Right kidney (tissue), 9 donors: ENCODE measurements at places on chromosomes 5 and 9.
A peak's percentile ranks its signal among the peaks of the same experiment; 100 is the strongest.

DNA sequence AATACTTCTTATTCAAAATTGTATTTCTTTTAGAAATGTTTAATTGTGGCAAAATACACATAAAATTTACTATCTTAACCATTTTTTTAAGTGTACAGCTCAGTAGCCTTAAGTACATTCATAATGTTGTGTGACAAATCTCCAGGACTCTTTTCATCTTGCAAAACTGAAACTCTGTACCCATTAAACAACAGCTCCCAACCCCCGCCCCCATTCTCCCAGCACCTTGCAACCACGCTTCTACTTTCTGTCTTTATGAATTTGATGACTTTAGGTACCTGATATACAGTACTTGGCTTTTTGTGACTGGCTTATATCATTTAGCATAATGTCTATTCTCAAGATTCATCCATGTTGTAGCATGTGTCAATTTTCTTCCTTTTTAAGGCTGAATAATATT lies 2.8 kb upstream of the IL5 start:
- DNase-seq, result no peak

DNA sequence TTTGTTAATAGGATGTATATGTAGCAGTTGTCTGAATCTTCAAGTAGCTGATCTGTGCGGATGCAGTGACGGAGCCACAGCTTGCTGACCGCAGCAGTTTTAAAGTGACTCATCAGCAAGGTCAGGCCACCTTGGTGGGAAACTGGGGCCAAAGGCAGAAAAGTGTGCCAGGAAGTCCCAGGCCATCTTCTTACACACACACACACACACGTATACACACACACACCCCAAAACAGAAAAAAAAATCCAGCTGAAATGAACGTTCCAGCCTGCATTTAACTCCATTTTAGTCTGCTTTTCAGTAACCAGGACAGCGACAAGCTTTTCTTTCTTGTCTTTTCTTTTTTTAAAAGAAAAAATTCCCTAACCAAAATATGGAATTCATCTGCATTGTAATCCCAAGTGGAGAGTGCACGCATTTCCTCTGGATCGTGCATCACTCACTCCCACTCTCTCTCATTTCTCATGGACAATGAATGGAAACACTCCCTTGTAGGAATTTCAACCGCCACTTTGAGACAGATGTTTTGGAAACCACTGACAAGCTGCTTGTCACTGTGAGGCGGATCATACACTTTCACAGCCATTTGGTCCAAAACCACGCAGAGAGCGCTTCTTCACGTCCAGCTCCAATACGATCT lies 103.9 kb downstream of the LHFPL2 start:
- DNase-seq, result no peak

DNA sequence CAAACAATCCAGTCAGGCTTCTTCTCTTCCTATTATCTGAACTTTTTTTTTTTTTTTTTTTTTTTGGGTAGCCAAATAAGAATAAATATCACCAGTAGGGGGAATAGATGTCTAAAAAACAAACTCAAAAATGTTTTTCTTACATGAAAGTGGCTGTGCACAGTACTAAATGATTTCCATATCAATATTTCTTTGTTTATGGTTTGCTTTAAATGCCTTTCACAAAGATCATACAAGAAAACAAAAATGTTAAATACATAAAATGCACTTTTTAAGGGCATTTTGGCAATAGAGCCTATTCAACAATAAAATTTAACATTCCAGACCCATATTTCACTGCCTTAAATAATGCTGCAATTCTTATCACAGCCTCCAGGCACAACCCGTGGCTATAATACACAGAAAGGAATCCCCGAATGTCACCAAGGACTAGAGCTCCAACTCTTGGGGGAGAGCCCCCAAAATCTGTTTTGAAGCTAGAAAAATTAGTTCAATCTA lies 91.1 kb upstream of the TBCA start:
- DNase-seq, result peak; percentile 11

DNA sequence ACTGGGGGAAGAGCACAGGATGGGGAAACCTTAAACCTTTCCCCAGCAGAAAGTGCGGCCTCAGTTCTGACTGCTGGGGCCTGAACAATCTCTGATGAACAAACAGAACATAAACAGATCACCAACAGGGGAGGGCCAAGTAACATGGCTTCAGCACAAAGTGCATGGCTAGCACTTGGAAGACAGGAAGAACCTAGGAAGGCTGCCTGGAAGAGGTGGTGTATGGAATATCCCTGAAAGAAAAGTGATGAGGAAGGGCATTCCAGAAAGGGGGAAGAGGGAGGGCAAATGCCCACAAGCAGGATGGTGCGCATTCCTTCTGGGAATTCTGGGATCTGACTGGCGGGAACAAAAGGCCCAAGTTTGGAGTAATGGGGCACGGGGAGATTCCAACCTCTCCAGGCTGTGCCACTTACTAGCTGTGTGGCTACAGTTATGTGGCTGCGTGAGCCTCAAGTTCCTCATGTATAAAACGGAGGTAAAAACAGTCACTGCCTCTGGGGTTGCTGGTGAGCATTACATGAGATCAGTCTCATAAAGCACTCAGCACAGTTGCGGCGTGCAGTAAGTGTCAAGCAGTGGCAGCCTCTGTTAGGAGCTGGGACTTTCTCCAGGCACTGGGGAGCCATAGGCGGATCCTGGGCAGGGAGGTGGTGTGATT lies 1.6 kb downstream of the PDGFRB start:
- peak; percentile 46 for DNase-seq

- DNase-seq, result no peak
These were observed 9.4 kb downstream of the CRB2 start for GRCh38 chr9:123365287-123365880.

DNA sequence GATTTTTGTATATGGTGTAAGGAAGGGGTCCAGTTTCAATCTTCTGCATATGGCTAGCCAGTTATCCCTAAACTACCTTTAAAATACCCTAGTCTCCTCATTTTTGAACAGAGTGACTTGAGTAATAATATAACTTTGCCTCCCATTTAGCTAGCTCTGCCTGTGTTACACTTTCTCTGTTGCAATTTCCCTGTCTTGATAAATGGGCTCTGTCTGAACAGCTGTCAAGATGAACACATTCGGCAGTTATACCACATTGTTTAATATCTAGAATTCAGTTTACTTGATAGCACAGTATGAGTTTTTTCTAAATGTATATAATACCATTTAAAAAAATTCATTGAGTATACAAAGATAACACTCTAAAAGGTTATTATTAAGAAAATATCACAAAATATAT lies 562.9 kb upstream of the FTMT start:
- DNase-seq, result no peak

DNA sequence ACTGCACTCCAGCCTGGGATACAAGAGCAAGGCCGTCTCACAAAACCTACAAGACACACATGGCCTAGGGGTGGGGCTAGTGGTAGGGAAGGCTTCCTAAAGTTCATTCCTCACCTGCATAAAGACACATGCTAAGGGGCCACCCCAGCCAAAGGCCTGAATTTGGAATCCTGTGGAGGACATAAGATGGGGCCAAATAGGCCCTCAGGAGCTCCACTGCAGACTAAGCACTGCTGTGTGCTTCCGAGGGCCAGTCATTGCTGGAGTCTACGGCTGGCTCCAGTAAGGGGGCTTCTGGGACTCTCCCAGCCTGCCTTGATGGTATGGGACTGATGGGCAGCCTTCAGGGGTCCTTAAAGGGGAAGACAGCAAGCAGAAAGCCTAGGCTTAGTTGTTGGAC lies 5.7 kb downstream of the NOP16 start:
- DNase-seq, result no peak

DNA sequence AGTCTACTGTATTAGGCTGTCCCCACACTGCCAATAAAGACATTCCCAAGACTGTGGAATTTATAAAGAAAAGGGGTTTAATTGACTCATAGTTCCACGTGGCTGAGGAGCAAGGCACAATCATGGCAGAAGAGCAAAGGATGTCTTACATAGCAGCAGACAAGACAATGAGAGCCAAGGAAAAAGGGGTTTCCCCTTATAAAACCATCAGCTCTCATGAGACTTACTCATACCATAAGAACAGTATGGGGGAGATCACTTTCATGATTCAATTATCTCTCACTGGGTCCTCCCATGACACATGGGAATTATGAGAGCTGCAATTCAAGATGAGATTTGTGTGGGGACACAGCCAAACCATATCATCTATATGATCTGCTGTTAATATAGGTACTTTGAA lies 14.8 kb upstream of the FSTL4 start:
- no peak for DNase-seq

- no peak for DNase-seq
These were observed 140.4 kb upstream of the ADRA1B start for GRCh38 chr5:159775890-159776289.

GRCh38 chr5:151054709-151055108 lies 26.1 kb downstream of the TNIP1 start:
- no peak for DNase-seq

DNA sequence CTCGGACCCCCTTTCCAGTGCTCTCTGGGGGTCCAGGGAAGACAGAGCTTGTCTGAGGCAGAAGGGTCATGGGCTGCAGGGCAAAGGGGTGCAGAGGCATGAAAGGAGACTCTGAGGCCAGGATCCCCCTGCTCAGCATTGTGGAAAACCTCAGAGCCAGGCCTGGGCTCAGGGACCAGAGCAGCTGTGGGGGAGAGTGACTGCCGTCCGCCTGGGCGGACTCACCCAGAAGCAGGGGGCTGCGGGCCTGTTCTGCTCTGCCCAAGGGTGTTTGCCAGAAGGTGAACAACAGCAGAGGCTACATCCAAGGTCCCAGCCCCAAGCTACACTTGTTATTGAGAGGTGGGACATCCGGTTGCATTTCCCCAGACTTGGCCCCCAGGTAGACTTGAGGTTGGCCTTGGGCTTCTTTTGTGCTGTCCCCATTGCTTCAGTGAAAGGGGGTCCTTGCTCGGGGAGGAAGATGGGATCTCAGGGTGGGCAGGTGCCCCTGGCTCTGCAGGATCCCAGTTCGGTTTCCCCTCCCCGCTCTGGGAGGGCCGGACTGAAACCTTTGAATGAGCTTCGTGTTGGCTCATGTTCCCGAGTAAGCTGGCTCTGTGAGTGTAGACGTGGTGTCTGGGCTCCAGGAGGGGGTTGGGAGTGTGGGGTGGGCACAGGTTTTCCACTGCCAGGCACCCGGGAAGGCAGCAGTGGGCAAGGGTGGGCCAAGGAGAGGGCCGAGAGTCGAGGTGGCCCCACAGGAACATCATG lies 92.1 kb downstream of the COL5A1 start:
- DNase-seq, result no peak

DNA sequence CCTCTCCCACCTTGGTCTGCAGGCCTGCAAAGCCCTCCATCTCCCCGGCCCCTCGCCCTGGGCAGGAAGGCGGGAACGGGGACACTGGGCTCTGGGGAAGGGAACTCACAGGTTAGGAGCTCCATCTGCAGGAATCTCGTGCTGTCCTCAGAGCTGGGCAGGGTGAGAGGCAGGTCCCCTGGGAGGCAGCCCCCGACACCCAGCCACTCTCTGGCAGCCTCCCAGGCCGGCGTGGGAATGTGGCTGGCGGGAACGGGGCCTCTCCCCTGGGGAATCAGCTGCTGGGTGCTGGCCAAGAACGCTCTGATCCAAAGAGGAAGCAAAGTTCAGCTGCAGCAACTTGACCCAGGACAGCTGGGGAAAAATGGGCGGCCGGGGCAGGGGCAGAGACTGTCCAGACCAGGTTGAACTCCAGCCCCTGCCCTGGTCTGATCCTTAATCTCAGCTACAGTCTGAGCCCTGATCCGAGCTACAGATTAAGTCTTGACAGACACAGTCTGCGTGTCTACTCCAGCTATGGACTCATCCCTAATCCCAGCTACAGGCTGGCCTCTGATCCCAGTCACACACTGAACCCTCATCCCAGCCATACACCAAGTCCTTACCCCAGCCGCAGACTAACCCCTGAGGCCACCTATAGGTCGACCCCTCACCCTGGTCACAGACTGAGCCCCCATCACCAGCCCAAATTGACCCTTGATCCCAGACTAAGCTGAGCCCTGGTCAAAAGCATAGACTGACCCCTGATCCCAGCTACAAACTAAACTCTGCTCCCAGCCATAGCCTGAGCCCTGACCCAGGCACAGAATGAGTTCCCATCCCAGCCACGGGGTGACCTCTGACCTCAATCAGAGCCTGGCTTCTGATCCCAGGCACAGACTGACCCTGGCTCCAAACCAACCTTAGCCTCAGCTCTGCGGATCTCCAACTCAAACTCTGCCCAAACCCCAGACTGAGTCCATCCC lies 37.3 kb upstream of the EGFL7 start:
- peak; percentile 65 for DNase-seq

DNA sequence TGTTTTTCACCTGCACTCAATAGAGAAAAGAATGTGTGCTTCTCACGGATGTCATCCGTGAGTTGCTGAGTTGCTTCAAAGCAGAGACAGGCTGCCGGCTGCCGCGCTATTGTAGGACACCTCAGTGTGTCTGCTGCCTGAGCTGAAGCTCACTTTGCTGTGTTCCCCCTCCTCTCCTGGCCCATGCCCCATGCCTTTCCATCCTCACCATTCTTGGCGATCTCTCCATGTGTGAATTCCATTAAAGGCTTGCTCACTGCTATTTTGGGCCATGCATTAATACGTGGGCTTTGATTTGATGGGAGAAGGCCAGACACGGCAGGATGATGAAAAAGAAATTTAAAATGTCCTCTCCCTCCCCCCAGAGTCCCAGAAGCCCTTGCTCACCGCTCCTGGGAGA lies 14.5 kb downstream of the ADAM19 start:
- DNase-seq, result no peak

DNA sequence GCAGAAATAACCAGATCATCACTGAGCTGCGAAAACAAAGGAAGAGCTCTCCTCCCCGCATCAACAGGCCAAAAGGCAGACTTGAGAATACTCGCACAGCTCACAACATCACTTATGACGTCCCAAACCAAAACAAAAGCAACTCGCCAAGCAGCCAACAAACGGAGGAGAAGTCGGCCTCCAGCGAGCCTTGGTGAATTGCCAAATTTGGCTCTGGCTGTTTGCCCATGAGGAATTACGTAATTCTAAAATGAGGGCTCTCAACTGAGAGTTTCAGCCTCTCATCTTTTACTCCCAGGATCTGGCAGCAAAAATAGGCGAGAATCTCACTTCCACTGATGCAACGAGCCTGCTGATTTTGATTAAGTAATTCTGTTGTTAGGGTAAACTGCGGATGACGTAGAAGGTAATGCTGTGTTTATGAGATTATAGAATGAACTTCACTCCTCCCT lies 51.7 kb upstream of the SEMA6A start:
- peak; percentile 32 for DNase-seq

DNA sequence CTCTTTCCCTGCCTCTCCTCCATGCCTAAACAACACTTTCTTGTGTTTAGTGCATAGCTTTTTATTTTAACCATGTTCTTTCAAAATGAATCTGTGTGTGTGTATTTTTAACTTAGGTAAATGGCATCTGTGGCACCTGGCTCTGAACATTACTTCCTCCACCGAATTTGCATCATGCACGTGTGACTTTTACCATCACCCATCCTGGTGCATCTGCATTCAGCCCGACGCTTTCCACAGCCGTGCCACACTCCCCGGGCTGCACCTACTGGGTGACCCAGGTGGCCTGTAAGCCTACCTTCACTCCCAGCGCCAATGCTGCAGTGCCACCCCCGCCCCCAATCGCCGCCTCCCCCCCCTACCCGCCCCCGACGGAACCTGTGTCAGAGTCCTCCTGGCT lies 12.7 kb upstream of the FCN1 start:
- DNase-seq, result no peak

GRCh38 chr5:36536616-36537005 lies 69.8 kb upstream of the SLC1A3 start:
- no peak for DNase-seq
